CD4-positive, alpha-beta T cell treated with Interleukin-6 for 4 hours (primary cell): ENCODE measurements at places on chromosomes 3 and 15.

- DNase-seq: no peak
Measured at GRCh38 chr15:58139989-58140522, 1.9 kb downstream of the AQP9 start.

DNA sequence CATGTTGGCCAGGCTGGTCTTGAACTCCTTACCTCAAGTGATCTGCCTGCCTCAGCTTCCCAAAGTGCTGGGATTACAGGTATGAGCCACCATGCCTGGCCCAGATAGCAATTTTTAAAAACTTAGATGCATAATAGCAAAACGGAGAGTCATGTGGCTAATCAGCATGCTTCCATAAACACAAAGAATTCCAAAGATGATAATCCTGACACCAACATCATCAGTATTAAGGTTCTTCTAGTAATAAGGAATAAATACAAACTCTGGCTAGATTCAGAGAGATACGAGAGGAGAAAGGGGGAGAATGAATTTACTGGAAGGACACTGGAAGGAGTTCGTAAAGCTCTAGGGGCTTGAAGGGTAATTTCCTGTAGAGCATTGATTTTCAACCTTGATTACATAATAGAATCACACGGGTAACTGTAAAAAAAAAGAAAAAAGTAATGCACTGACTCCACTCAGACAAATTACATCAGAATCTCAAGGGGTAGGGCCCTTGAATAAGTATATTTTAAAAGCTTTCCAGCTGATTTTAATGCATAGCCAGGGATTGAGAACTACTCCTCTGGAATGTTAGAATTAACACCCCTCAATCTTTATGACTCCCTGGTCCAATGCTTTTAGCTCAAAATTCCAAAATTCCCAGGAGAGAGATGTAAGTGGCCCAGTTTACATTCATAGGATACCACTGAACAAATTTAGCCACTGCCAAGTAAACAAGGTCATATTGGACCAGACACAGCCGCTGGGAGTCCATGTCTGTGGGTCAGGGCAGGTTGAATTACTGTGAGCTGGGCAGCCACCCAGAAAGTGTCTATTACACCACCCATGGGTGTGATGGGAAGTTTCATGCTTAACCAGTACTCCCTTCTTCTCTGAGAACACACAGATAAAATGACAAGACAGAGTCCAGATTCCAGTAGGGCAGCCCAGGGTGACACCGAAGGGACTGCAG is 243.9 kb downstream of the TBL1XR1 start:
- no peak for DNase-seq

DNA sequence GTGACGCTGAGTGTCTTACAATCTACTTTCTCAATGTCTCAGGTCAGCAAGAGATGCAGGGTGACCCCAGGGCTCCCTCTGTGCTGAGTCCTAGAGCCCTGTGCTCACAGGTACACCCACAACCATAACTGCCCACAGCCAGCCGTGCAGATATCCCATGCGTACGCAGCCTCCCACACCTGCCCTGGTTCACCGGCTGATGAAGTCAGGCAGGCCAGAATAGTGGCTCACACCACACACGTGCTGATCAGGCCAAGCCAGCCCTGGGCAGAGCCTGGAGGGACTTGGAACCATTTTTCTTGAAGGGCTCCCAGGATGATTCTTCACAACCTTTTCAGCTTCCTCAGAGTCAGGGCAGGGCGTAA is 63.6 kb upstream of the RPL32 start:
- DNase-seq: no peak

GRCh38 chr3:58683466-58683865 is 16.9 kb upstream of the FAM3D start:
- no peak for DNase-seq

DNA sequence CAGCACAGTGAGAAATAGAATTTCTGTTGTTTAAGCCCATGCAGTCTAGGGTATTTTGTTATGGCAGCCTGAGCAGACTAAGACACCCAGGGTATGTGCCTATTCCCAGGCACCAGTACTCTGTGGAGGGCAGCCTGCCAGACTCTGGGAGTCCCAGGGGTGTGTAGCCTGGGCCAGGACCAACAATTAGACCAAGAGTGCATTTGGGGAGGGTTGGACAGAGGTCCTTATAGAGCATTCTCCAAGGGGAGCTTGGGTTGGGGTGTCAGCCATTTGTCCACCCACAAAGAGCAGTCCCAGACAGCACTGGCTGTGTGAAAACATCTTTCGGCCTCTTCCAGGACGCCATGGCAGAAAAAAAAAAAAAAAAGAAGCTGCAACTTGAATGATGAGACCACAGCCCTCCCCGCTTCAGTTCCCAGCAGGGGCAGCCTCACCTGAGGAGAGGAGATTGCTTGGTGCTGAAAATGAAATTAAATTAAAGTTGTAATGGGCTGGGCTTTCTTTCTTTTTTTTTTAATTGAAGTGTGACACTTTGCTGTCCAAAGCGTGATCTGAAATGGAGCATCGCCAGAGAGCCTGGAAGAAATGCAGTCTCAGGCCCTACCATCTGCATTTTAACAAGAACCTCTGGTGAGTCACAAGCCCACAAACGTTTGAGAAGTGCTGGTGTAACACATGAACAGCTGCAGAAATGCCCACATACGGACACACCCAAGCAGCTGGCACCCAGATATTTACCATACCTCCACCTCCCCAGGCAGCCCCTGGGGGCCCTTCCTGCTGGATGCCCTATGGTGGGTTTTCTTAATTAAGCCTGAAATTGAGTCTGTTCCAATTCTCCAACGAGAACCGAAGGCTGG is 21.3 kb upstream of the CAV3 start:
- no peak for DNase-seq

DNA sequence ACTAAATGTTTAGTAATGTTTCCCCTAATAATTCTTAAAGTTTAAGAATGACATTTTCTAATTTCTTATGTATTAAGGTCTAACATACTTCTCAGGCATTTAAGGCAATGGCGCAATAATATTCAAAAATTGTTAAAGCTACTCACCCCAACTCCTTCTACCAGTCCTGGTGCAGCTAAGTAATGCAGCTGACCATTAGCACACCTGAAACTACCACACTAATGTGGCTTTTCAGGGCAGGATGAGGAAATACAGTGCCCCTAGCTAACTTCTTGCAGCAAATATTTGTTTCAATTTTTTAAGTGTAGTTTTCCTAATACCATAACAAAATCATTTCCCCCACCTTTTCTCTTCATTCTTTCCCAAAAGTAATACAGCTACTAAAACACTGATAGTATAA is 827.7 kb downstream of the FHIT start:
- DNase-seq: no peak

GRCh38 chr3:183845608-183846288 is 20.4 kb upstream of the MAP6D1 start:
- no peak for DNase-seq

GRCh38 chr15:27449941-27450340 is 479.0 kb downstream of the GABRG3 start:
- no peak for DNase-seq

- no peak for DNase-seq
Measured at GRCh38 chr15:49424954-49425353, 1.9 kb downstream of the FGF7 start.

- DNase-seq: no peak
Measured at GRCh38 chr3:152915695-152916094, 80.8 kb downstream of the P2RY1 start.

GRCh38 chr15:38275959-38276358 is 23.3 kb downstream of the SPRED1 start:
- no peak for DNase-seq

DNA sequence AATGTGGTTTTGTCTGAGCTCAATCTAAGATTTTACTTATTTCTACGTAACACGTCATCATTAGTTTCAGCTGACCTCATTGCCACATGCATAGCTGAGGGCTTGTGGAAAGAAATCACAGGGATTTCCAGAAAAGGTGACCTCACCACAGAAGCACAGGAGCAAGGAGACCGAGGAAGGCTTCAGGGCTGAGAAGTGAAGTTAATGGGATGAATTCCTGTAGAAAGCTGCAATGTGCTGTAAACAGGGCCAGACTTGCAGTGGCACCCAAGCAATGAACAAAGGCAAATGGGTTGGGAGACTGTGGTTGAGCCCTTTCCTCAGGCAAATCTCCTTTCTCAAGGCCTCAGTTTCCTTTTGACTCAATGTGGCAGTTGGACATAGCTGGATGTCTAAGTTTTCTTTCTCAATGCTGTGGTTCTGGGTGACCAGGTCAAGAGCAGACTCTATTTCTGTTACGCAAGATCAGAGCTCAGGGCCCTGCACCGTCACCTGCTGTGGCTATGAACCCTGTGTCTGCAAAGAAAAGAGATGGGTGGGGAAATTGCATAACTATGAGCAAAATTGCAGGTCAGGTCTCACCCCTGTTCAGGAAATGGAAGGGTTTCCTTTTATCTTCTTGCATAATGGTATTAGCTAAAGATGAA is 252.2 kb upstream of the TBL1XR1 start:
- DNase-seq: peak; percentile 12

DNA sequence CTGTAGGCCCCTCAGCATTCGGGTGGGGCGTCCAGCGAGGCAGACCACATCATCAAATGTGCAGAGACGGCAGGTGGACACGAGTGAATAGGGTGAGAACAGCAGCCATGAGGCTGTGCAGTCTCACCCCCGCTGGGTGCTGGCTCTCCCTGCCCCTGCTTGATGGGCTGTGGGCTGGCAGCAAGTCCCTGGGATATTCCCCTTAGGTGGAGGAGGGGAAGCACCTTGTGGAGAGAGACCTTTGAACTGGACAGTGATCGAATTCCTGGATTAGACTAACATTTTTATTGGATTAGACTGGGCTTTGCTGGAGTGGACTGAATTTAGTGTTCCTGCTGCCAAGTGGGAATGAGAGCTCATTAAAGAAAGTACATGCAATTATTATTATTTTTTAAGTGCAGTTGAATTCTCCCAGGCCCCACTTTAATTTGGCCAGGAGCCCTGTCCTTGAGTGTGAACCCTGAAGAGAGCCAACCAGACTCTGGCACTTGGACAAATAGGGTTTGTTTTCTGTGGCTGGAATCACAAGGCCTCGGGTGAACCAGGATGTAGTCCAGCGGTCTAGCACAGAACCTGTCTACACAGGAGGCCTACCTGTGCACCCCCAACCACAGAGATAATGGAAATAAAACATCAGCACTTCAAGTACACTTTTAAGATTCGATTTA is 193.1 kb downstream of the ABHD5 start:
- no peak for DNase-seq

GRCh38 chr3:138389841-138390581 is 41.6 kb downstream of the MRAS start:
- no peak for DNase-seq

DNA sequence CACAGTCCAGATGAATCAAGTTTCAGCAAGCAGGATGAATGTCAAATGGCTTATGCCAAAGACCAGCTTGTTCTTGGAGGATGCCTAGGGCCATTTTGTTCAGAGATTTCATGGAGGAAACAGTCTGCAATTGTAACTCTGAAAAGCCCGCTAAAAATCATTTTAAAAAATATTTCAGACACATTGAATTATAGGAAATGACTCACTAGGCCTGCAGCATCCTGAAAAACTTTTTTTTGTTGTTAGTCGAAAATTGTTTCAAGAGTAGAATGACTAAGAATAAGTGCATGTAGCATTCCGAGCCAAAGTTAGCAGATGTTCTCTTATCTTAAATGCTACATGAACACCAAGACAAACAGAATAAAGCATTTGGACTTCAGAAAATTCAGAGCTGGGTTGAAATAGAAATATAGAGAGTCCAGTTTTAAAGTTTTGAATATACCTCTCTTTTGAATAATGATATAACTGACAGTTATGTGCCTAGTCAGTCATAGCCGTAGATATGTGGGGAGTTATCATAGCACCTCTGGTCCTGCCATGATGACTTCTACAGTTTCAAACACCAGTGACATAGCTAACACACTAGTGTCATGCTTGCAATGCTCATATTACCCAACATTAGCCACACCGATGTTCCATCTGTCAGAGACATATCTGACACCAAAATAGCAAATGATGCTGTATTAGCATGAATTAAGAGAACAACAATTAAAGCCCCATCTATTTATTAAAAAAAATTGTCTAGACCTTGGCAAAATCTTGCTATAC is 1462.8 kb upstream of the GBE1 start:
- DNase-seq: no peak

- DNase-seq: no peak
Measured at GRCh38 chr3:137988982-137989381, 21.0 kb upstream of the CLDN18 start.

- DNase-seq: no peak
Measured at GRCh38 chr3:189630767-189631372, 319 bp upstream of the TP63 start.

DNA sequence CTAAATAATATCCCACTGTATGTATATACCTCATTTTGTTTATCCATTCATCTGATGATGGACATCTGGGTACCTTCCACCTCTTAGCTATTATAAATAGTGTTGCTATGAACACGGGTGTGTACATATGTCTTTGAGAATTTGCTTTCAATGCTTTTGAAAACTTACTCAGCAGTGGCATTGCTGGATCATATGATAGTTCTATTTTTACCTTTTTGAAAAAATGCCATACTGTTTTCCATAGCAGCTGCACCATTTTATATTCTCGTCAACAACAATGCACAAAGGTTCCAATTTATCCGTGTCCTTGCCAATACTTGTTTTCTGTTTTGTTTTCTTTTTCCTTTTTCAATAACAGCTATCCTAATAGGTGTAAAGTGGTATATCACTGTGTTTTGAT is 77.1 kb downstream of the PEAK1 start:
- no peak for DNase-seq

DNA sequence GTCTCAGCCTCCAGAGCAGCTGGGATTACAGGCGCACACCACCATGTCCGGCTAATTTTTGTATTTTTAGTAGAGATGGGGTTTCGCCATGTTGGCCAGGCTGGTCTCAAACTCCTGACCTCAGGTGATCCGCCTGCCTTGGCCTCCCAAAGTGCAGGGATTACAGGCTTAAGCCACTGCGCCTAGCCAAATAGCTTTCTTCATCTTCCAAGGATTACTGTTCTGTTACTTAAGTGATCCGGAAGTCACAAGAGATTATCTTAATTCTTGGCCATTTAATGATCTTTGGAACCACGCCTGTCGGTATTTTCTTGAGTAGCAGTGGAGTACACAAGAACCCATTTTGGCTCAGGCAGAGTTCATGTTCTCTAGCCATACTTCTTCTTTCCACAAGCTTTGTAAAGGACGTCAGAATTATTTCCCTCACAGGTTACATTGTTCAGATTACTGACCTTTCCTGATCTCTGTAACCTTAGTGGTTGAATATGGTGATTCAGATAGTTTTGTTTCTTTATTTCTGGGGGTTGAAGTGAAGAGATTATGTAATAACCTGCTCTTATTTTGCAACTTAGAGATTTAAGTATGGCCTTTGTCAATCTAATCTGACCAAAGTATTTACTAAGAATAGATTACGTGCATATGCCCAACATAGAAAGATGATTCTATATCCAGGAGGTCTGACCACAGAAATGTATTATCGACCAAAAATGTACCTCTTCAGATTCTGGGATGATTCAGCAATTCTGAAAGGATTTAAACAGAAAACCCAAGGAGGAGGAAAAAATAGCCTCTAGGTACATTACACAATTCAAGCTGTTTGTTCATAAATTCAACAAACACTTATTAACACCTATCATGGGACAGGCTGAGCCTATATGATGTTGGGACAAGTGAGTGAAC is 132.2 kb downstream of the GREM1 start:
- no peak for DNase-seq

DNA sequence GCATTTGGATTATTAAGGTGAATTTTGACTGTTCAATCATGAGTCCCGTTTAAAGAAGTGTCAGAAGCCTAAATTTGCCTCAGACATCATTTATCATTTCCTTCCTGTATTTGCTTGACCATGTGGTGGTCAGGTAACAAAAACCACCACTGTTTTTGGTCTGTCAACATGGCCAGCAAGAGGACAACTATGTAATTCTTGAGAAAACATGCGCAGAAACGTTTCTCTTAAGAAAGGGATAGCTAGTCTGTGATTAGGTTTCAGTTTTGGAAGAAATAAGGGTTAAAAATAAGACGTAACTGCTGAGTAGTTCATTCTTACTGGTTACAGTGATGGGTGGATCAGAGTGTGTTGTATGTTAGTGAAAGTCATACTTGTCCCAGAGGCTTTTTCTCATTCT is 204.5 kb downstream of the AKAP13 start:
- no peak for DNase-seq
